ENCODE measurements at places on chromosomes 7 and 10.

- DNase-seq = no peak
Observed at GRCh38 chr10:86979296-86979818, 11.1 kb downstream of the ADIRF start.

- no peak for DNase-seq
Observed at GRCh38 chr10:25639646-25640045, 294.4 kb upstream of the MYO3A start.

DNA sequence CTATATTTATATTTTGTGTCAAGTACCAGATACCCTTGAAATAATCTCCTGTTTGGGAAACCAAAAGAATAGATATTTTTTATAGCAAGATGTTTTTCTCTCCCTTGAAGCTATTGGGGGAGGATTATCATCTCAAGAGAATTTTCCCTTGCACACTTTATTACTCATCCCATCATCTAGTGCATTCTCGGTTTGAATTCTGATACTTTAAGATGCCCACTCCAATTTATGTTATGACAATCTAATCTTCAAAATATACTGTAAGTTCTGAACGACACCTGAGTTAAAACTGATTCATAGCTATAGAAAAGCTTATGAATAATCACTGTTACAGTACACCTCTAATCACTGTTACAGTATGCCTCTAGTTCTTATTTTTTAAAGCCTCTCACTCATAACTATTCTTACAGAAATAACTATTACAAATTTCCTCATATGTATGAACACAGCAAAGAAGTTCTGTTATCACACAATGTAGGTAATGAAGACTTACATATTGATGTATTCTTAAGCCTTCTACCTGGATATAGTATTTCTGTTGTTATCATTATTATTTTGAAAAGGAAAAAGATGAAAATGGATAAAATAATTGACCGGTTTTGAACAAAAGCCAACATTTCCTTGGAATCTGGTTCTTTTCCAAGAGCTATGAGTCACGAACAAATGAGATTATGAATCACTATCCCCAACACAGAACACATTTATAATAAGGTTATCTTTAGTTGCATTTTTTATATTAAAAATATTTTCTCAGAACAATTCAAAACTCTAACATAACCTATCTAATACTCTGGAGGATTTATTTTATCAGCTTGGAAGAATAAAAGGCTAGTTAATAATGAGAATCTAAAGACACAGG is 72.3 kb upstream of the FAM13C start:
- DNase-seq = no peak

GRCh38 chr10:24086296-24087086 is 122.4 kb upstream of the KIAA1217 start:
- no peak for DNase-seq

All from brain pericyte (primary cell).